ENCODE measurements at places on chromosomes 2 and 18.
A peak's percentile ranks its signal among the peaks of the same experiment; 100 is the strongest.

DNA sequence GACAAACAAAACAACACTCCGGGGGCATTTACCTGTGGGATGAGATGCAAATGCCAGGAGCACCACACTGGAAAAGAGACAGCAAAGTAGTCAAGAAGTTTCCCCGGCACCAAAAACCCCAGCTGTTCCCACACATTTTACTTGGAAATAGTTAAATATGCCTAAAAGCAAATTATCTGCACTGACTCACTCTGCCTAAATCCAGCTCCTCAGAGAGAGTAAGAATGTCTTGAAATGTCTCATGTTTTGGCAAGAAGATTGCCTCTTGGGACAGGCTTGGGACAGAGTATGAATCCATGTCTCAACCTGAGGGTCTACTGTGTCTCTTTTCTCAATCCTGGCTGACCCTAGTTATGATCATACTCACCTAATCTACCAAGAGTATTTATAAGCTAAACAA lies 87.5 kb upstream of the RIOK3 start:
- DNase-seq: no peak

DNA sequence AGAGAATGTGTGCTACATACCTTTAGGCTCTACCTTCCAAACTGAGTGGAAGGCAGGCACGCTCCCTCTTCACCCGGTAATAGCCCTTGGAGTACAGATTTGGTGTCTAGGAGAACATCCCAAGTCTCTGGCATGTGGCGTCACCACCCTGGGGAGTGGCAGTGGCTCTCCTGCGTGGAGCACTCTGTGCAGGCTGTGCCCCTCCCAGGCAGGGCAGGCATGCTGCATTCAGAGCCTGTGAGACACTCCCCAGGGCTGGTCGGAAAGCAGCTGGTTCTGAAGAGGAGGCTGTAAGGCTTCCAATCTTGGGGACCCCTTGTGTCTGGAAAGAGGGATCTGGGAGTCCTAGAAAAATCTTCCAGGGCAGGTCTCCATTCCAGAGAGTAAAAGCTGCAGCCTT lies 193.3 kb downstream of the ANKRD30B start:
- no peak for DNase-seq

- DNase-seq: no peak
These were observed 468.2 kb upstream of the TNP1 start for GRCh38 chr2:217327953-217328621.

GRCh38 chr2:53949457-53949856 lies 21.3 kb downstream of the PSME4 start:
- DNase-seq: no peak

- DNase-seq: no peak
These were observed 35.0 kb downstream of the CYP27C1 start for GRCh38 chr2:127185093-127185492.

GRCh38 chr2:181690860-181691259 lies 10.5 kb upstream of the NEUROD1 start:
- DNase-seq: no peak

- no peak for DNase-seq
These were observed 290.2 kb downstream of the PRKCE start for GRCh38 chr2:45941531-45942236.

DNA sequence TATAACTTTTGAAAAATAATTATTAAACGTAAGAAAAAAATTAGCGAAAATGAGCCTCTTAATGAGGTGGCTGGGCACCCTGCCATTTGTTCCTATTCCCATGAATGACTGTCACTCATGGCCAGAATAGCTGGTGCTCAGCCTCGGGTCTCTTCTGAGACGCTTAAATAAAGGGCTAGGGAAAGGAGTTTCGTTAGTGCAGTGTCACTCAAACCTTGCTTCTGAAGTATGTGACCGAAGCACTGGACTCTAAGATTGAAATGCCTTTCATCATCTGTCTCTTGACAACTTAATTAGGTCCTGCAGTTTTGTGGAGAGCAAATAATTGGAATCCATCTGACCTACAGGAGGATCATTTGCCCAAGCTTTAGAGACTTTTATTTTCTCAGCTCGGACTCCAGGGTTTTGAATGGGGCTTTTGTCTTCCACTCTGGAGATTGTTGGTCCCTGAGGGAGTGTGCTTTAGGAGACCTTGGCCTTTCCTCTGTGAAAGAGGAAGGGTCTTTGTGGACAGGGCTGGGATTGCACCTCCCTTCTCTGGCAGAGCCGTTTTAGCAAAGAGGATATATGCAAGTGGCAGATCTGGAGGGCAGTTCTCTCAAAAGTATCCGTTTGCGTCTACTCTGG lies 42.3 kb upstream of the FHOD3 start:
- DNase-seq: no peak

DNA sequence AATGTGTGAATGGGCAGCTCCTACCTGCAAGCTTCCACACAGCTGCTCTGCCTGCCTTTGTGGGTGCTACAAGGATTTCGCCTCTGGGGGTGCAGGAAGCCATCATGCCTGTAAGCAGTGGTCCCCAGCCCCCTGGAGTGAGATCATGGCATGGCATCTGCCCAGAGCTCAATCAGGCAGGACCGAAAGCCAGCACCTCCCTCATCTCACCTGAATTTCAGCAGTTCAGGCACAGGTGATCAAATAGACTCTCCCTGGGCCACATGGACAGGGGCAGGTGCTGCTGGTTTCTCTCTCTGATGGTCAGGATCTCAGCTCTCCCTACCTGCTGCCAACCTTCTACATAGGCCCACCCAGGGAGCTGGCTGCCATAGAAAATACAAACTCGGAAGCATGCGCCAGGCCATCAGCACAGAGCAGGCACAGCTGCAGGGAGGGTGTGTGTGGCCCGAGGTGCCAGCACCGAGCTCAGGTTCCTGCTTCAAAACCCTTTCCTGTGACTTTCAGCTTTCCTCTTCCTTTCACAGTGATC lies 133.2 kb upstream of the ID2 start:
- no peak for DNase-seq

DNA sequence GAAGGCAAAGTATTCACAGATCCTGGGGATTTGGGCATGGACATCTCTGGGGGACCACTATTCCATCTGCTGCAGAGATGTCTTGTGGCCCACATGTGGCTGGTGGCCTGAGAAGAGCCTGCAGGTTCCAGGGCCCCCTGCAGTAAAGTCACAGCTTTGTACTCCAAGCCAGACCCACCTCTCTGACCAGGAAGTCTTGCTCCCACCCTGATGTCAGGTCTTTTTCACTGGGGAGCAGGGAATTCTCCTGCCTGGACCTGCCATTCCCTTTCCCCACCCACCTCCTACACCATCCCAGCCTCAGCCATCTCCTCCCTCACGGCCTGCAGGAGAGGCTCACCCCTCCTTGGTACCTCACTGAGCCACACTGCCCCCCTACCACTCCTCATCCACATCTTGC lies 211.8 kb downstream of the SMAD2 start:
- no peak for DNase-seq

GRCh38 chr2:9238591-9239326 lies 32.1 kb downstream of the ASAP2 start:
- DNase-seq: peak; percentile 40

DNA sequence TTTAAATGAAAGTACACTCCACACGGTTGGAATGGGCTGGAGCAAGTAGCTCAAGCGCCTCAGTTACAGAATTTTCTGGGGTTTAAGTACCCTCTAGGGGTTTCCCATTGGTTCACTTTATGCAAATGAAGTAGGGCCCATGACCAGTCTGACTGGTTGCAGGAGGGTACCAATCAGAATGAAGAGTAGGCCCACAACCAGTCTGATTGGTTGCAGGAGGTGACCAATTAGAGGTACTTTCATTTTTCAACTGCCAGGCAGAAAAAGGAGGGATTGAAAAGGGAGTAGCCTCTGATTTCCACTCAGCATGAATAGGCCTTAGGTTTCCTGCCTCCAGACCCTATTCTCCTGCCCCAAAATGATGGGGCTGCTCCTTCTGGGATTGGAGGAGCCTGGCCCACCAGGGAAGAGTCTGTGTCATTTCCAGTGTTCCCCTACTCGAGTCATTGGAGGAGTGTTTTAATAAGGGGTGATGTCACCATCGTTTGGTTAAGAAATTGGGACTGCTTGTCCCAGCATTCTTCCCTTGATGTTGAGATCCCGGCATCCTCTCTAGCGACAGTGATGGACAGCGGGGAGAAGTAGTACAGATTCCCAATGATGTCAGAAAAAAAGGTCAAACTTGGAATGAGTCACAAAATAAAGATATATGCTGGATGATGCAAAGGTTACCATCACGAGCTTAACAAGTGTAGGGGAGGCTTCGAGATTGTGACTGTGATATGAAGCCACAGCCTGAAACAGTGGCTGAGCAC lies 210.4 kb downstream of the SH3BP4 start:
- DNase-seq: no peak

DNA sequence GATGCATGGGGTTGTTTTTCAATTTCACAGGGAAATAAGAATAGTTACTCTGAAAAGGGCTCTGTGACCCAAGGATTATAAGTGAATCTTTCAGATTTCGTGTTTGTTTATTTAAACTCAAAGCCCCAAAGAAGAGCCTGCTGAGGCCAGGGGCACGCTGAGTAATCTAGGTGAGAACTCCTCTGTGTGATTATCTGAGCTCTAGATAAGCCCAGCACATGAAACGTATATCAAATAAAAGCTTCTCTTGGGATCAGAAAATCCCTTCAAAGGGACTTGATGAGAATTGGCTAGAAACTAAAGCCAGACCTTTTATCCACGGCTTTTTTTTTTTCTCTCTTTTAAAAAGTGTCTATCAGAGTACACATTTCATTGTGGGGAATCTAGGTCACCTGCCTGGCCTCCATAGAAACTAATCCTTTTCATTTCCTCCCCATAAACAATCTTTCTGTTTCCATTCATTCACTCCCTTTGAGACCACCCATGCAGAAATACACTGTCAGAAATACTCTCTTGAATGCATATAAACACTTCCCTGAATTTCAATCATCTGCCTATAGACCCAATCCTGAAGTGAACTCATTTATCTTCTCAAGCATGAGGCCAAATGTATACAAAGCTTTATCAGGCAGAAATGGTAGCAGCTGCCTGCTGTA lies 137.4 kb downstream of the RIT2 start:
- no peak for DNase-seq

DNA sequence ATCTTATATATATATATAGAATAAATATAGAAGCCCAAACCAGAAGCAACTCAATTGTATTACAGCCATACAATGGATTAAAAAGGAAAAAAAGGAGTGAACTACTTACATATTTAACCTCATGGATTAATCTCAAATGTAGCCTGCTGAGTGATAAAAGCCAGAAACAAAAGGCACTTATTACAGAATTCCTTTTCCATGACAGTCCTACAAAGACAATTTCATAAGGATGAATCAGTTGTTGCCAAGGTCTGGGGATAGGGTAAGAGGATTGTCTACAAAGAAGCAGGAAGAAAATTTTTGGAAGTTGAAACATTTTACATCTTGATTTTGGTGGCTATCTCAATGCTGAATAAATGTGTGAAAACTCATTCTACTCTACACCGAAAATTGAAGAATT lies 103.9 kb upstream of the DCC start:
- DNase-seq: no peak

DNA sequence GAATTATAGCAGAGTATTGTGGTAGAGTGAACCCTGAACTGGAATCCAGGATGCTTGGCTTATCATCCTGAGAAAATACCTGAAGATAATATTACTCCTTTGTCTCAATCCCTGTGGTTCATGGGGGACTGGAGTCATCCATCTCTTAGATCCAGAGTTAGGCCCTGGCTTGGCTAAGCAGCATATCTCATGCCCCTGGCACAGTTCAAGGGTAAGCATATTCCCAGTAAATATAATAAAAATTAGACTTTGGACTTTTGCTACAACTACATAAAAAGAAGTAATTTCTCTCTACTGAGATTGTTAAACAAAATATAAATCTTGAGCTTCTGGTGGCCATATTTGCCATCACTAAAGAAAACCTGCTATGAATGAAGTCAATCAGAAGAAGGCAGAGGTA lies 47.7 kb upstream of the STK39 start:
- no peak for DNase-seq

DNA sequence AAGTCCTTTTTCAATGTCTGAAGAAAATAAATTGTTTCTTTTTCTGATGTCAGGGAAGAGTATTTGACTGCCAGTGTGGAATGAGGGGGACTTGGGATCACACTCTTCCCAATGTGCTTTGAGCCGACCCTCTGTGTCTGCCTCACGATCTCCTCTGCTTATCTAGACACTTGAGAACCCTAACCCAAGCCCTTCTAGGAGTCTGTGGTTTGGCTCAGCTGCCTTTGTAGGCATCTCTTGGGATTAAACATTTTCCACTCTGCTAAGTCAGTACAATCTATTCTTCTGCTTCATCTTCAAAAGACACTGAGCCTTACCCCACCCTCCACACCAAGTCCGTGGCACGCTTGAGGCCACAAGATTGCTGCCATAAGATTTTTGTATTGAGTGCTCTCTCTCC lies 19.4 kb downstream of the FAM110C start:
- no peak for DNase-seq

GRCh38 chr2:179788104-179788503 lies 73.3 kb downstream of the ZNF385B start:
- DNase-seq: no peak

- no peak for DNase-seq
These were observed 40.2 kb downstream of the RTP5 start for GRCh38 chr2:241909769-241910168.

DNA sequence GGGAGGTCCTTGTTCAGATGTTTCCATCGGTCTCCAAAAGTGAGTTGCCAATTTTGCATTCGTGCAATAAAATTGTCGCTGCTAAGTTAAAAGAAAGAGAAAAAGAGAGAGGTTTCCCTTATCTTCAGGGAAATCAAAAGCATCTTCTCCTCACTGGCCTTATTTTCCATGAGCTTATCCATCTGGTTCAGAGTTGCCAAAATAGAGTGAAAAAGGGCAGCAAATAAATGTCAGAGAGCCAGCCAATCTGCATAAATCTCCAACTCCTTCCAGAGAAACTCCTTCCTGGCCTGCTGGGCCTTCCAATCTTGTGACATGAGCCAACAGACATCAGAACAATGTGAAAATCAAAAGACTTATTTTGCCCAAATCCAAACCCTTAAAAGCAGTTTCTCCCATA lies 28.4 kb downstream of the PAX3 start:
- no peak for DNase-seq

- no peak for DNase-seq
These were observed 332.9 kb upstream of the DCC start for GRCh38 chr18:52007105-52007504.

- DNase-seq: no peak
These were observed 1667.8 kb downstream of the LRP1B start for GRCh38 chr2:140462990-140463389.

GRCh38 chr18:62710417-62710816 lies 4.9 kb upstream of the PHLPP1 start:
- no peak for DNase-seq

GRCh38 chr18:3863593-3863992 lies 413.6 kb downstream of the TGIF1 start:
- no peak for DNase-seq

DNA sequence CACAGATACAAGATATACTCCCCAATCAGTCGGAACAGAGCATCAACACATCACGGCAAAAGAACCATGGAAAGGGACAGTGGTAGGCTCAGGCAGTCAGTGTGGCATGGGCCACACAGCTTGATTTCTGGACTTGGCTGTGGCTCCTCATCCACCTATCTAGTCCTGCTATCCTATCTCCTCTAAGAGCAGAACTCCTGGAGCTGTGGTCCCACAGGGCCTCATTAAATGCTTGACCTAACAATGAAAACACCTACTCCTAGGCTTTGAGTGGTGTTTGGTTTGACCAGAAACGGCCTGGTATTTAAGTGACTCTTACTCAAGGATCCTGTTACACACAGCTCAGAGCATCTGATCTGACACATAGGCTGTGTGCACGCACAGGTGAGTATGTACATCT lies 33.6 kb upstream of the SMAD2 start:
- no peak for DNase-seq

- no peak for DNase-seq
These were observed 2.9 kb upstream of the SNRNP27 start for GRCh38 chr2:69890881-69891280.
